Activated CD4-positive, alpha-beta T cell treated with anti-CD3 and anti-CD28 coated beads for 1 hour (primary cell): ENCODE measurements at places on chromosomes 5 and 9.

- DNase-seq = no peak
These were observed 65.8 kb downstream of the ERAP1 start for GRCh38 chr5:96741891-96742309.

DNA sequence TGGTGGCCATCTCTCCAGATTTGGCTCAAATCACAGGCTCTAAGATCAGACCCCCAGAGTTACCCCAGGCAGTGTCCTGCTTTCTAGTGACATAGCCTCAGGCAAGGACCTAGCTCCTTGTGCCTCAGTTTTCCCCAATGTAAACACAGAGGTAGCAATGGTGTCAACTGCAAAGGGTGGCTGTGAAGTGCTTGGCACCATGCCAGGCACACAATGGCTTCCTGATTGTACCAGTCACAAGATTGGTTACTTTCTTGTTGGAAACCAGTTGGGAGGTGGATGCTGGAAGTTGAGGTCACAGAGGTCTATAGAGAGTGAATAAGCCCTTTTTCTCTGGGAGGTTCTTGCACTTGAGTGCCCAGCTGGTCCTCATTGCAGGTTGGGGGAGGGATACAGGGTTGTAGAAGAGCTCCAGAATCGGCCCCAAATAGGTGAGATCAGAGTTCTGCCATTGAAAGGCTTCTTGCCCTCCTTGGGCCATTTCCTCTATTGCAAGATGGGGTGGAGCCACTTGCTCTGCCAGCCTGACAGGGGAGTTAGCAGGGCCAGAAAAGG, 2.3 kb downstream of the STKLD1 start:
- DNase-seq = no peak

GRCh38 chr5:92106808-92107207, 723.7 kb upstream of the ARRDC3 start:
- DNase-seq = no peak

- DNase-seq = no peak
These were observed 27.0 kb upstream of the SLC6A3 start for GRCh38 chr5:1471997-1472963.

DNA sequence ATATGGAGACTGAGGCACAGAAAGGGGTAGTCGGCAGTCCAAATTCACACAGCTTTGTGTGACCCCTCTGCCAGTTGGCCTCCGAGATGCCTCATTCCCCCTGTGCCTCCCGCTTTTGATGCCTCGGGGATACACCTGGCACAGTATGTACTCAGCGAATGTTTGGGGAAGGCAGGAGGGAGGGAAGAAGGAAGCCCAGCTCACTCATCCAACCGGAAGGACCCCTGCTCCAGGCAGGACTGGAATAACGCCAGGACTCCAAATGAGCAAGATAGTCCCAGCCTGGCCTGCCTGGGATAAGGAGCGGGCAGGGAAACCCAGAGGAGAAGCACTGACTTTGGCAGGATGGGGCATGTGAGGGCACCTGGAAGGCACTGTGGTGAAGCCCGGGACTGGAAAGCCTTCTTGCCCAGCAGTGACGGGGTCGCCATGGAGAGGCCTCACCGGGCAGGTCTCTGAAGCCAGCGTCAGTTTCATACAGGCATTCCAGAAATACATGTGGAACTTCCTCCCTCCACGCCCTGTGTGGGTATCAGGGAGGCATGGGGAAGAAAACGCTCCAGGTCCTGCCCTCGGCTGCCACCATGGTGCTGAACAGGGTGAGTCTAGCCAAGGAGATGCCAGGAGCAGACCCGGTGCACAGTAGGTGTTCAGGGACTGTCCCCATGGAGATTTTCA, 20.3 kb downstream of the LMX1B start:
- no peak for DNase-seq

DNA sequence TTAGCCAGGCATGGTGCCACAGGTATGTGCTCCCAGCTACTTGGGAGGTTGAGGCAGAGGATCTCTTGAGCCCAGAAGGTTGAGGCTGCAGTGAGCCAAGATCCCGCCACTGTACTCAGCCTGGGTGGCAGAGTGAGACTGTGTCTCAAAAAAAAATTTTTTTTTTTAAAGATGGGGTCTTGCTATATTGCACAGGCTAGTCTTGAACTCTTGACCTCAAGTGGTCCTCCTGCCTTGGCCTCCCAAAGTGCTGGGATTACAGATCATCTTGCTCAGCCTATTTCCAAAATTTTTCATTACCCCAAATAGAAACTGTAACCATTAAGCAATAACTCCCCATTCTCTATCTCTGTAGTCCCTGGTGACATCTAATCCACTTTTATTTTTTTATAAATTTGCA, 4.4 kb upstream of the TBC1D13 start:
- DNase-seq = no peak

GRCh38 chr9:2228132-2228531, 213.0 kb downstream of the SMARCA2 start:
- DNase-seq = no peak

- no peak for DNase-seq
These were observed 102.2 kb upstream of the MOCS2 start for GRCh38 chr5:53211799-53212198.

- DNase-seq = no peak
These were observed 158.2 kb downstream of the OLFM1 start for GRCh38 chr9:135245482-135246247.

DNA sequence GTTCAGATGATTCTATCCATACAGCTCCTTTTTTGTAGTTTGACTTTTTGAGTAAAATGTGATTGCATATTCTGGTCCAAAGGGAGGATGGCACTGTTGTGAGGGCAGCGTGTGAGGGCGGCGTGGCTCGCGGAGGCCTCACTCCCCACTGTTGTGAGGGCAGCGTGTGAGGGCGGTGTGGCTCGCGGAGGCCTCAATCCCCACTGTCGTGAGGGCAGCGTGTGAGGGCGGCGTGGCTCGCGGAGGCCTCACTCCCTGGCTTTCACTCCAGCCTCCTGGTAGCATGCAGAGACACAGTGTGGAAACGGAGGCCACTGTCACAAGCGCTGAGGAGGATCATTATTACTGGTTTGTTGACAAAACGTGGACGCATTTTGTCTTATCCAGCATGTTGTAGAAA, 79.0 kb downstream of the EHMT1 start:
- DNase-seq = no peak

DNA sequence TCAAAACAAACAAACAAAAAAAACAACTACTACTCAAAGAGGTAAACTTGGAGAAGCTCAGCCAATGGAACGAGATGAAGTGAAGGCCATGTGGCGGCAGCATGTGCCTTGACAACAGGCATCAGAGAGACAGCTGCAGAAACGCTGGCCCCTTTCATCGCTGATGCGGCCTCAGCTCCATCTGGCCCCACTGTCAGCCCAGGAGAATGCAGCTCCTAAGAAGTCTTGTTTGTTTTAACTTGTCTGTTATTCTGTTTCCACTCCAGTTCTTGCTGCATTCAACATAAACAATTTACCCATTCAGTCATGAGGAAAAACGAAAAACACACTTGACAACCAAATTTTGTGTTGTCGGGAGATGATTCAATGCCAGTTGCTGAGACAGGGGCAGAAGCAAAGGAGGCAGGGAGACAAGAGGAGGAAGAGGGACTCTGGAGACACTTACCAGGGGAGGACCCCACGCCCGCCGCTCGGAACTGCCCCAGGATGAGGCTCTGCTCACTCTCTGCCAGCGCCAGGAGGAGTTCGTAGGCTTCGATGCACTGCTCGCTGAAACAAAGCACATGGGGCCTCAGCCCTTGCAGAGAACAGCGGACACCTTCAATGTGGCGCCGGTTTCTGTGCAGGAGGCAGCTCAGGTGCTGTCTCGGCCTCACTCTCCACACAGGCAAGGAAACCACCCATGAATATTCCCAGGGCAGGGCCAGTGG, 91.2 kb downstream of the DCP2 start:
- no peak for DNase-seq

DNA sequence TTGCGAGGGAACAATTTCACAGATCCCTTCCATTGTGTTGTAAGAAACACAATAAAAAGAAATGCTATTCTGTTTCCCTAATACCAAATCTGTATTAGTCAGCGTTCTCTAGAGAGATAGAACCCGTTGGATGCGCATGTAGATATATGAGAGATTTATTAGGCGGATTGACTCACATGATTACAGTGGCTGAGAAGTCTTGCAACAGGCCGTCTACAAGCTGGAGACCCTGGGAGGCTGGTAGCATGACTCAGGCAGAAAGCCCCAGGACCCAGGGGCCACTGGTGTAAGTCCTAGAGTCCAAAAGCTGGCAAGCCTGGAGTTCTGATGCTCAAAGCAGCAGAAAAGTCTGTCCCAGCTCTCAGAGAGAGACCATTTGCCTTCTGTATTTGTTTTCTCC, 18.4 kb upstream of the IL17B start:
- DNase-seq = no peak

DNA sequence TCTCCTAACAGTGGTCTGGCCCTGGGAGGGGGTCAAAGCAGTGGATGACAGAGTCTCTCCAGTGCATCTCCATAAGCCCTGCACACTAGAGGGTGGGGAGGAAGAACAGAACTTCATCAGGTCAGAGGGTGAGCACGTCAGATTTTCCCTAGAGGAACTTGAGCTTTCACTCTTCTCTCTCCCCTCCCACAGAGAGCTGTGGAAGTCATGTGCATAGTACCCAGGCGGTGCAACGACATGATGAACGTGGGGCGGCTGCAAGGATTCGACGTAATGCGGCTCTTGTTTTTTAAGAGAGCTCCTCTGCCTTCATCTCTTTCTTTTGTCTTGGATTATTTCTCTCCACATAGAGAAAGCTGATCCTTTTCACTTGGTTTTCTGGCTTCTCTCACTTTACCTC, 100.2 kb upstream of the OTULINL start:
- no peak for DNase-seq

DNA sequence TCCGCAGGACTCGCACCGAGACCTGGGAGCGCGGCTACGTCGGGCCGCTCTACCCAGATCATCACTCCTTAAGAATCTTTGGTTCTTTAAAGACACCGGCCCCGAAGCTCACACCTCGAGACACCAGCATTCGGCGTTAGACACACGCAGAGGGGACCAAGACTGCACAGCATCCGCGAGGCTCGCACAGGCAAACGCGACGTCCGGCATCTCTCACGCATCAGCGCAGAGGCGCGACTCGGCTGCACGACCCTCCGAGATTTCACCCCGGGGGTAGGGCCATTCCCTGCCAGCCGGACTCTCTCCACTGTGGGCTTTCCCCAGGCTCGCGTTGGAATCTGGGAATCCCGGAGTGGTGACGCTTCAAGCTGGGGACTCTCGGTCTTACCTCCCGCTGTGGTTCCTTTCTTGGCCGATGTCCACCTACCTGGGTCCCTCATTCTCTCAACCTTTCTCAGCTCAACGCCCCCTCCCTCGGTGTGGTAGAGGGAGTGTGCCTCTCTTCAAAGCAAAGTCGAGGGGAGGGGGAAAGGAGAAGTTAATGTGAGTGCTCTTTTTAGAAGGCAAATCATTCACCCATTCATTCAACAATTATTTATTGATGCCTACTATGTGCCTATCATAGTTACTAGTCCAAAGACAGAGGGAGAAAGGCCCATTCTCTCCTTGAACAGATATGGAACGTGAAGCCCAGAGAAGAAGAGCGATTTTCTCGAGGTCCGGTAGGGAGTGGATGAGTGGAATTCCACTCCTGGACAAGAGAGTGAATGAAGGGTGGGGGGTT, 1.3 kb upstream of the HAND1 start:
- no peak for DNase-seq

GRCh38 chr9:38071470-38072134, 2.6 kb upstream of the SHB start:
- DNase-seq = no peak

DNA sequence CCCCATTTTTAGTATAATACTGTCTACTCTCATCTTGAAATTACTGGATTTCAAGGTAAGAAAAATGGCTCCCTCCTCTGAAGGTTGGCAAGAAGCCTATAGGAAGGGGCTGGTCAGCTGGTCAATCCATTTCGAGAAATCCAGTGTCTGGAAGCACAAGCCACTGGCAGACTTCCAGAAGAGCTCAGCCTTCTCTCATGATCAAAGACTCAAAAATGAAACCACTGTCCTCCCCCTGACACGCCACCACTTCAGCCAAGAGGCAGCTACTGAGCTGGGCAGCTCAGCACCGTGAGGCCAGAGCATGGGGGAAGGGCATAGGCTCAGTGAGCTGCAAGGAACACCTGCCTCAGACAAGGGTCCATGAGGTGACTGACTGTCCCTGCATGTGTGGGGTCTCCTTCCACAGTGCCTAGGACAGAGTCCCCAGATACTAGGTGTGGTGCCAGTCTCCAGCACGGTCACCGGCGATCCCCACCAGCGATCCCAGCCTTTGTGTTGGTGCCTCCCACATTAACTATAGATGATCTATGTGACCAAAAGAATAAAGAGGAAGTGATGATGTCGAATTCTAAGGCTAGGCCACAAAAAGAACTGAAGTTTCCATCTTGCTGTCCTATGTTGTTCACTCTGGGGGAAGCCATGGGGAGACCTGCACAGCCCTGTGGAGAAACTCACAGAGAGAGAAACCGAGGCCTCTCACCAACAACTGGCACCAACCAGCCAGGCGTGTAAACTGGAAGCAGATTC, 100.1 kb upstream of the LRRTM2 start:
- no peak for DNase-seq

DNA sequence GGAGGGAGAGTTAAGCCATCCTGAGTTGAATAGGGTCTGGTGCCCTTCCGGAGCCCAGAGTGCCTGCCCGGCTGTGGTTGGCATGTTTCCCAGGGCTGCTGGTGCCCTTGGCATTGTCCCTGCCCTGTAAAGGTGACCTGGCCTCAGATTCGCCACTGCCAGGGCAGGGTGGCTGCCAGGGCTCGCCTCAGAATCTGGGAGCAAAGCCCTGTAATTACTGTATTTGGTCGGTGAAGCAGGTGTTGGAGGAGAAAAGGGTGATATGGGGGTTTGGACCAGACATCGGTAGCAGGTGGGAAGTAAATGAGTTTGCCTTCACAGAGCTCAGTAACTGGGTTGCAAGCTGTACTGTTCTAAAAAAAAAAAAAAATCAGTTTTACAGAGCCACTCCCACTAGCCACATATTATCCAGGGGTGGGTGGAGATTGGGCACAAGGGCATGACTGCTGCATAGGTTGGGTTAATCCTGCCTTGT, 47.6 kb downstream of the RGS3 start:
- DNase-seq = no peak

DNA sequence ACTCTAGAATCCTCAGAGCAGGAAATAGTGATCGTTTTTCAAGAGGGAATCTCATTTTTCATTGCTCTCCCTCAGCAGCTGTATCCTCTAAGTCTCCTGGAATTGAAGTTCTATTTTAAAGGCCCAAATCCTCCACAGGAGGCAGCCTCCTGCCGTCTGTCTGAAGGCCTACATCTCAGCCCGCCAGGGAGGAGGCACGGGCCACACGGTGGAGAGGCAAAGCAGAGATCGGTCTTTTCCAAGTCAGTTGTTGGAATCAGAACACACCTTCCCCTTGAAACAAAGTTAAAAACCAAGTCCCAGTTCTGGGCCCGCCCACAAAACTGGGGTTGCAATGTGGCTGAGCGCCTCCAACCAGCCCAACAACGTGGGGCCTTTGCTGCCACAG, 68.7 kb downstream of the RAPGEF1 start:
- no peak for DNase-seq

DNA sequence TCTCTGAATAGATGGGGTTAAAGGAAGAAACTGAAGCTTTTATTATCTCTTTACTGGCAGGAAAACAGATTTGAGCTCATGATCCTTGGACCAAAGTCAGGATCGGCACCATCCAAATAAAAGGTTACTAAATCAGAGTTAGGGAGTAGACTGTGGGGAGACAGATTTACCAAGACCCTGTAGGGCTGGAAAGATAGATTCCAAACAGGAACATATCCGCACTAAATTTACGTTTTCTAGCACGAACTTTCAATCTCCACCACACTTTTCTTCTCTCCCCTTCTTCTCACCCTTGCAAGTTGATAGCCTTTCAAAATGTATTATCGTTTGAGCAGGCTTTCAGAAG, 120.0 kb upstream of the HMHB1 start:
- no peak for DNase-seq

- no peak for DNase-seq
These were observed 40.7 kb downstream of the CXXC5 start for GRCh38 chr5:139688751-139689372.
